ENCODE measurements at places on chromosomes 13 and 19. TPM values are rescaled to one million over a fixed set of nuclear protein-coding genes. Genes with fewer than 3 reads are reported as not detected.

VAV1 gene
- polyA plus RNA-seq, result 8.9 TPM

ZNF135 gene
- 14.5 TPM for polyA plus RNA-seq

KANK3 gene
- polyA plus RNA-seq, result 4.1 TPM

UBAC2 gene
- polyA plus RNA-seq, result 147 TPM

ALOX5AP gene
- 13.4 TPM for polyA plus RNA-seq

PABPC3 gene
- 66.0 TPM for polyA plus RNA-seq
